ENCODE measurements at places on chromosomes 6 and 20.

GRCh38 chr20:44728801-44729443, 13.8 kb downstream of the CCN5 start:
- peak; percentile 52 for DNase-seq

DNA sequence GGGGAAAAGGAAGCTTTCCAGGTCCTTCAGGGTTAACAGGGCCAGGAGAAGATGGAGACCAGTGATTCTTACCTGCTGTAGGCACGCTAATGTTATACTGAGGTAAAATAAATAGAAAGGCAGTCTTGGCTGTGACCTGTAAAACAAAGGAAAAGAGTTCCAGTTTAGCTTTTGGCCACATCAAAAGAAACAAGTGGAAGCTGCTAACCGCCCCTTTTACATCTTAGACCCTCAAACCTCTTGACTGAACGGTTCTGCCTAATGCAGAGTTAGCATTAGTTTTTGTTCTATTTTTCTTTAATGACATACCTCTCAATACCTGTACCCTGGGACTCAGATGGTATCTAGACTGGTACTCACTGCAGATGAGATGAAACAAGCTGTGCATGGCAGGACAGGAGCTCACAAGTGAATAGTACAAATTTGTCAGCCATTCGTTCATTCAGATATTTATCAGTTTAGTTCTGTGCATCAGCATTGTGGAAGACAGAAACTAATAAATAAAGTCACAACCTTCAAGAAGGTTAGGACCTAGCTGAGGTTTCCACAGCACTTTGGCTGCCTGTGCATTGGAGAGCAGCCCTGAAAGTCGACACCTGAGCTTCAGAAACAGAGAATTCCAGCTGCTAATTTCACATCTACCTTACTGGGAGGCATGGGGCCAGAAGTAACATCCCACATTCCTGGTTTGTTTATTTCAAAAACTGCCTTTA, 41.0 kb downstream of the TRAM2 start:
- no peak for DNase-seq

- DNase-seq: peak; percentile 61
Observed at GRCh38 chr6:129605967-129606366, 104.0 kb downstream of the ARHGAP18 start.

GRCh38 chr6:30612687-30613248, 4.3 kb downstream of the PPP1R10 start:
- DNase-seq: no peak

- peak; percentile 2 for DNase-seq
Observed at GRCh38 chr6:119077643-119078375, 655 bp downstream of the FAM184A start.
